Renal pelvis (tissue), 12 donors: ENCODE measurements at places on chromosomes 1 and 21. TPM values are rescaled to one million over a fixed set of nuclear protein-coding genes. Genes with fewer than 3 reads are reported as not detected.

Gene FAM177B
- 0.71 TPM for polyA plus RNA-seq

Gene ZSWIM5
- 6.8 TPM for polyA plus RNA-seq

Gene OR2T29
- polyA plus RNA-seq, result not detected

Gene GLMP
- 71.9 TPM for polyA plus RNA-seq

Gene TCP10L
- 2.3 TPM for polyA plus RNA-seq

Gene HJV
- not detected for polyA plus RNA-seq

Gene CTH
- 16.0 TPM for polyA plus RNA-seq

Gene SLC6A17
- 1.3 TPM for polyA plus RNA-seq

DNA sequence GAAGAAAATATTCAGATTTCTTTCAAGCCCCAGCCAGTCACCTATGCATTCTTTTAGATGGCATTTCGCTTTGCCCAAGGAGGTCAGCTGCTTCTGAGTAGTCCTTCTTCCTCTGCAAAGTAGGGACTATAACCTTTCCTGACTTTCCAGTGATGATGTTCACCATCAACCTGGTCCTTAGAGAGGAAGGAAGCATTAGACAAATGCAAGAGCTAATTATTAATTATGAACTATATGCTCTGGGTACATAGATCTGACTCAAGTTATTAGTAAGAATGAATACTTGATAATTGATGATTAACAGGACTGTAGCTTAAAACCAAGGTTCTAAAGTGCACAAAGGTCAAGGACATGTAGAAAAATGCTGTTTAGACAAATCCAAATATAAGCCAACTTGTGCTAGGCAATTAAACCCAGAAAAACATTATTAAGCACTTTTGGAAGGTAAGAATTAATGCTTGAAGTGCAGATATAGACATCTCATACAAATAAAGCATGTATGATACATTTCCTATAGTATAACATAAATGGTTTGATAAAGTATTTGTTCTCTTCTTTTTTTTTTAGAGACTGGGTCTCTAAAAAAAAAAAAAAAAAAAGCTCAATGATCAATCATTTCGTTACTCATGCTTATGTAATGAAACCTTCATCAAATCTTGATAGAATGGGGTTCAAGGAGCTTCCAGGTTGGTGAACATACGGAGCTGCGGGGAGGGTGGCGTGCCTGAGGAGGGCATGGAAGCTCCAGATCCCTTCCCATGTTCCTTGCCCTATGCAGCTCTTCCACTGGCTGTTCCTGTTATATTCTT lies 11.2 kb upstream of the AGMAT start:
- no peak for DNase-seq

GRCh38 chr1:10762153-10762523 lies 34.3 kb downstream of the CASZ1 start:
- DNase-seq, result no peak

DNA sequence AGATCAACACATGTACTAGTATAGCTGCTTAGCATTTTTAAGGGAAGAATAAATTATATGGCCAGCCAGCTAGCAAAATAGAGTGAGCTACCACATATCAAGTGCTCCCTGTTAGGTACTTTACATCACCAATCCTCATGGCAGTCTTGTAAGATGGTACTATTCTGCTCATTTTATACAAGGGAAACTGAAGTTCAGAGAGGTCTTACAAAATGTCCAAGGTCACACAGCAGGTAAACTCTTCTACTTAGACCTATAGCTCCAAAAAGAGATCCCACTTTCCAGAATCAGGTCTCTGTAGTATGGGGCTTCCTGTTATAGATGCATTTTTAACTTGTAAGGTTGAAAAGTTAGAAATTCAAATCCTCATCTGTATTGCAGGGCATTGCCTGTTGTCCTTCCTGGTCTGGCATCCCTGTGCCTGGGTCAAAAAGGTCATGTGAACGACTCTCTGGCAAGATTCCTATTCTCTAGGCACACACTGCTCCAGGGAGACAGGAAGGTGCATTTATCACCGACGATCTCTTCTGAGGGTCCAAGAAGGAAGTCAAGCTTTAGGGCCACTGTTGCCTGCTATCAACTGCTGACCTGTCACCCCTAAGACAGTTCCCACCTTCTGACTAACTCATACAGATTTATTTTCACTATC lies 41.1 kb downstream of the TRIT1 start:
- DNase-seq, result no peak

DNA sequence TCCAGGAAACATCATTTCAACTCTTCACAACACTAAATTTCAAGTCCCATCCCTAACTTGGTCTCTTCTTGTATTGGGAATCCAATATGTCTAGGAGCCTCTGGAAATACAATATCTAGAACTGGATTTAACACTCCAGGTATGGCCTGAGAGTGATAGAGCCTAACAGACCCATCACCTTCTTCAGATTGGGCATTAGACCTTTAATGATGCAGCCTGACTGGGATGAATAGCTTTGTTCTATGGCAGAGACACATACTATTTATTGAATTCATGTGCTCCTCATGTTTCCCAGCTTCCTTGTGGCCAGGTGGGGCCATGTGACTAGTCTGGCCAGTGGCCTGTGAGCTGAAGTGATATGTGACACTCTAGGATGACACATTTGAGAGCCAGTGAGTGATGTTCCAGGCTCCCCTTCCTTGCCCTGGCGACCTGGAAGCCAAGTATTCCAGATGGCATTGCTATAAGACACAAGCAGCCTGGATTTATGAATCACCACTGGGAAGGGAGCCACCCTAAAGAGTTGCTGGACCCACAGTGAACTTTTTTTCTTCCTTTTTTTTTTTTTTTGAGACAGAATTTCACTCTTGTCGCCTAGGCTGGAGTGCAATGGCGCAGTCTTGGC lies 31.0 kb upstream of the POU3F1 start:
- no peak for DNase-seq

DNA sequence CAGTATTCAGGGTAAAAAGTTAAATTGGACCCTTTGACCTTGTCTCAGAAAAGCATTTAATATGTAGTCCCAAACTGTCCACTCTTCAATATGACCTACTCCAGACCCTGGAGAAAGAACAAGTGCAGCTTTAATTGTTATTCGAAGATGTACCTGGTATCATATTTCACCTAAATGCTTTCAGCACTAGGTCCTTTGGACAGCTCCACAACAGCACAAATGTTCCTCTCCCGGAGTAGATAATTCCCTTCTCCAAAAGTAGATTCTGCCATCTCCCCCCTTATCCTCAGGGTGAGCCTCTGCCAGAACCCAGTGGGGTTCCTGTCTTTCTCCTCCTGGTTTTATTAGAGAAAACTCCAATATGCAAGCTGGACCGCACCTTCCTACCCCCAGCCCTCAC lies 104.5 kb upstream of the AJAP1 start:
- peak; percentile 52 for DNase-seq

DNA sequence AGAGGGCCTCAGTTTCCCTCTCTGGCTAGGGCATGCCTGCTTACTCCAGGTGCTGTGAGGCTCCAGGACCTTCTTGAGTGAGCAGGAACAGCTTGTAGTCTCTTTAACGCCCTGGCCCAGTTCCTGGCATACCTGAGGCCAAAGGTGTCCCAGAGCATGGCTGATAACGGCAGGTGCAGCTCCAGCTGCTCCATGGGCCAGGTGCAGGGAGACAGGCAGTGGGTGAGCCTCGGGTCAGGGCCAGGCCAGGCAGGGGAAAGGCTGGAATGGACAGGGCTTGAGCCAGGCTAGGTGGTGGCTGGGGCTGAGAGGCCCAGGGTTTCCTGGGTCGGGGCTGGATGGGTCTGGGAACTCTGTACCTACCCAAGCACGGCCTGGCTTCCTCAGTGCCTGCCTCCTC lies 18.3 kb downstream of the EDN2 start:
- DNase-seq, result no peak

- no peak for DNase-seq
Measured at GRCh38 chr1:30028939-30029338, 694.4 kb downstream of the MATN1 start.

- DNase-seq, result no peak
Measured at GRCh38 chr1:152444045-152444444, 30.0 kb upstream of the CRNN start.

- no peak for DNase-seq
Measured at GRCh38 chr21:15908187-15908586, 178.4 kb downstream of the USP25 start.

GRCh38 chr1:43135857-43136781 lies 36.0 kb downstream of the EBNA1BP2 start:
- no peak for DNase-seq

DNA sequence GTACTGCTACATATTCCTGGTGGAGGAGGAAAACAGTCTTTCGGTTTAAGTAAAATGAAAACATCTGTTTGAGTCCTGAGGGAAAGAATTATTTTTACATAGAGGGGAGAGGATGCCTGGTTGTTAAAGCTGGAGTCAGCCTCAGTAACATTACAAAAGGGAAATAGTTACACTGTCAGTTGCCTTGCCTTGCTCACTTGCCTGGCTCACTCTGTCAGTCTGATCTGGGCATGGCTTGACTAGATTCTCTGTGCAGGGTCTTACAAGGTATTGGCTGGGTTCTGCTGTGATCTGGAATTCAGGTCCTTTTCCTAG lies 8.4 kb upstream of the UBE2U start:
- no peak for DNase-seq

- no peak for DNase-seq
Measured at GRCh38 chr1:43706598-43707189, 642 bp upstream of the ST3GAL3 start.

GRCh38 chr1:6634371-6635052 lies 9.8 kb downstream of the THAP3 start:
- DNase-seq, result peak; percentile 28

- no peak for DNase-seq
Measured at GRCh38 chr1:58324558-58324957, 222.0 kb downstream of the OMA1 start.

GRCh38 chr1:154349121-154349520 lies 23.8 kb downstream of the ATP8B2 start:
- DNase-seq, result no peak

- no peak for DNase-seq
Measured at GRCh38 chr1:23576338-23577055, 17.2 kb upstream of the ID3 start.

DNA sequence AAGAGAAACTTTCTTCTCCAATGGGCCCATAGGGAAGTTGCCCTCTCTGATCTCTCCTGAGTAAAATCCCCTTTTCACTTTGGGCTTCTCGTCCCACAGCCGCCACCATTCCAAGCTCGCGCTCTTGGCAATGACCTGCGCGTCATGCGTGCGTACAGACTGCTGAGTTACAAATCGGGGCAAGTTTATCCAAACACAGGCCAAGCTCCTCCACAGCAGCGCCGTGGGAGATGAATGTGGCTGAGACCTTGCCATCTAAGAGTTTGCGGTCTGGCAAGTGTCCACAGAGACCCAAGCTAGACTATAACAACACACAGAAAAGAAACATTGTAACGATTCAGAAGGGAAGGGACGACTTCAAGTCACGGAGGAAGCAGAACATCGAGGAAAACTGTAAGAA lies 116.3 kb upstream of the SOD1 start:
- DNase-seq, result no peak

- no peak for DNase-seq
Measured at GRCh38 chr1:8607906-8608305, 209.5 kb downstream of the RERE start.

DNA sequence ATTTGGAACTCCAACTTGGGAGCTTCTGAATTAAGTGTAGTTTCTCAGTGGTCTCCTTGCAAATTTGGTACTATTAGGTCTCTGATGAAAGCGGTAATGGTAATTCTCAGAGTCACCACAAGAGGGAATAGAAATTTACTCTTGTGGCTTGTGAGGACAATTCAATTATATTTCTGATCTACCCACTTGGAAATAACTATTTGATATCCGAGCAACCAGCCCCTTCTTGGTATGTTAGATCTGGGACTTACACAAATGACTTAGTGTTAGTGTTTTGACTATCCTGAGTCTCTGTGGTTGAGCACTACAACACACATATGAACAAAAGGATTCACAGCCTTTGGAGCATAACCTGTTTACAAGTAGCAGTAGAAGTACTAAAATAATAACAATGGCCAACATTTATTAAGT lies 68.1 kb downstream of the RPS6KA1 start:
- peak; percentile 62 for DNase-seq

GRCh38 chr1:228059634-228060457 lies 22.7 kb upstream of the ARF1 start:
- peak; percentile 50 for DNase-seq
